ENCODE measurements at places on chromosomes 2 and 18. TPM values are rescaled to one million over a fixed set of nuclear protein-coding genes. Genes with fewer than 3 reads are reported as not detected.

GRCh38 chr2:171390941-171391516 is 42.8 kb downstream of the METTL8 start:
- DNase-seq, result peak; percentile 76

- DNase-seq, result no peak
Measured at GRCh38 chr2:151902829-151903228, 74.6 kb upstream of the ARL5A start.

DNA sequence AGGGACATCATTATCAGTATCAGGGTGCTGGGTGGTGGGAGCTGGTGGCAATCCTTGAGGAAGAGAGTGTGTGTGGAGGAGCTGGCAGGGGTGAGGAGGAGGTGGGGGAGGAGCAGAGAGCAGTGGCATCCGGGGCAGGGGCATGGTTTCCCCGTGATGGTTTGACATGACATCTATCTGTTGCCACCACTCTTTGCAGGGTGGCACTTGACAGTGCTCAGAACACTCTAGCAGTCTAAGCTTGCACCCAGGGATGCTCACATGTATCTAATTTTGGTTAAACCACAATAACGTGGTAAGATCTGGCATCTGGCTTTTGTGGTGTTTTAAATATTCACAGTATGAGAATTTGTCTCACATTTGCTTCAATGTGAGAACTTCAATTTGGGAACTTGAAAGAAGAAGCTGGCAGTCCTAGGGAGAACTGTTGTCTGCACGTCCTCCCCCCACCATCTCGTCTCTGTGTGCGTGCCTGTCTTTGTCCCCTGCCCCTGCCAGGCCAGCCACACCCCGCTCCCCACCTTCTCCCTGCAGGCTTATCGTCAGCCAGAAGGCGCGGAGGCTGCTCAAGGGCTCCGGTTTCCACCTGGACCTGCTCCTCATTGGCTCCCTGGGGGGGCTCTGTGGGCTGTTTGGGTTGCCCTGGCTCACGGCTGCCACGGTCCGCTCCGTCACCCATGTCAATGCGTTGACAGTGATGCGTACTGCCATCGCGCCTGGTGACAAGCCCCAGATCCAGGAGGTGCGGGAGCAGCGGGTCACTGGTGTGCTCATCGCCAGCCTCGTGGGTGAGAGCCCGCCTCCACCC is 11.7 kb downstream of the SLC4A3 start:
- DNase-seq, result no peak

DNA sequence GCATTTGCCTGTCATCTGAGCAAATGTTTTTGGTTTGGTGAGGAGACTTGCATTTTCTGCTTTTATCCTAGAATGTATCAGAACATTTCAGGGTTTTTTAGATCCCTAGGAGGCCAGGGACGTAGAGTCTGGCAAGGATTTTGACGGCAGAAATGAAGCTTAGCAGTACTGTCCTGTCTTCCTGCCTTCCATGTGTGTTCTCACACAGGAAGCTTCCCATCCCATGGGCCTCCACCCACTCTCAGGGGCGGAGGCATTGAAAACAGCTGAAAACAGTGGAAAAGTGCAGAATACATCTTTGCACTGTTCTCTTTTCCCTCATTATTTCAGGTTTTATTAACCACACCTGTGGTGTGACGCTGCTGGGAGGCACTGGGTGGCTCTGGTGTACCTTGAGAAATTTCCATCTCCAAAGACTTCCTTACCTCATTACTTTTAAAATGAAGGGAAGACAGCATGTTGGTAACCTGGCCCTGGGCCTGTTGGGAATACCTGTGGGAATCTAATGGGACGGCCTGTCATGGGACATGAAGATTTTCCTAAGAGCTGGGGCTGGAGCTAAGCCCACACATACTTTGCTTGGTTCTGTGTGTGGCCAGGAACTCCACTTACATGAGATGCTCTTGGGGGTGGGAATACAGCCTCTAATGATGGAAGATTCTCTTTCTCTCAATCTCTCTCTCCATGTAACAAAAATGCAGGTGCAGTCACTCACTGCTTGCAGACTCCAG is 20.5 kb downstream of the PCARE start:
- no peak for DNase-seq

DNA sequence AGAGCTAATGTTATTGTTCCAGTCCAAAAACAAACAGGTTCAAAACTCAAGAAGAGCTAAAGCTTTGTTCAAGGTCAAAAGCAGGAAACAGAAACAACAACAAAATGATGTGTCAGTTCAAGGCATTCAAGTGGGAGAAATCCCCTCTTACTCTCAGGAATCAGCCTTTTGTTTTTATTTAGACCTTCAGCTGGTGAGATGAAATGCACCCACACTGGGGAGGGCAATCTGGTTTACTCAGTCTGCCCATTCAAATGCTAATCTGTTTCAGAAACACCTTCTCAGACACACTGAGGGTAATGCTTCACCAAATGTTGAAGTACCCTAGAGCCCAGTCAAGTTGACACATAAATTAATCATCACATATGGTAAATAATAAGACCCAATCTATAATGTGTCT is 150.6 kb downstream of the TMX3 start:
- no peak for DNase-seq

DNA sequence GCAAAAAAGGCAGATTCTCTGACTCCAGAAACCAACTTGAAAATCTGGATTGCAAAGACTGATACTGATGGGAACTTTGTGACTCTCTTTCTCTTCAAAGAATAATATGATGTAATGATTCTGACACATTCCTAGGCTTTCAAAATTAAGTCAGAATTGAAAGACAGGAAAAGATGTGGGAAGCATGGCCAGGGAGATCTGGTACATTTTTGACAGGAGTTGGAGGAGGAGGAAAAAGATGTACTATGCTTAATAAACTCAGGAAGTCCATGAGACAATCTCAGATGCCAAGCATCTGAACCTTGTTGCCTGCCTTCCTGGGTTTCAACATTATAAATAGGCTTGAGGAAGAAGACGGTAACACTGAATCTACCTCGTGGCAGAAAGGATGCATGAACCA is 34.2 kb downstream of the KLF7 start:
- DNase-seq, result no peak

DNA sequence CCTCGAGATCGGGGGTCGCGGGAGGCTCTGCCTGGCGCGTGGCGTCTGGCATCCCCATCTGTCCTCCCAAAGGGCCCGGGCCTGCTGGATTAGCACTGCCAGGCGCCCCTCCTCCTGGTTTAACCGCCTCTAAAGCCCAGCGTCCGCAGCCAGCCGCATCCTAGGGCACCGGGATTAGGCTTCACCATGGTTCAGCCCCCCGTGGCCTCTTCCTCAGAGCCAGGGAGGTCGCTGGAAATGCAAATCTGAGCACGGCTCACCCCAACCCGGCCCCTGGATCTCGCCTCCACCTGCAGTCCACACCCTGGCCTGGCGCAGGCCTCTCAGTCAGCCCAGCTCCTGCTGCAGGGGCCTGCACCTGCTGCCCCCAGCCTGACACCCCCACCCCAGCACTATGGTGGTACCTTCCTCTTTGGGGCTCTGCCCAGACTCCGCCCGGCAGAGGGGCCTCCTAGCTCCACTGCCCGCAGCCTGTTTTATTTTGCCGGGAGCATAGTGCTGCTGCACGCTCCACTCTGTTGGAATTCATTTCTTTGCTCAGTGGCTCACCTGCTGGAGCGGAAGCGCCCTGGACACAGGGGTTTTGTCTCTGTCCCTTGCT is 13.2 kb downstream of the PRELID3A start:
- no peak for DNase-seq

DNA sequence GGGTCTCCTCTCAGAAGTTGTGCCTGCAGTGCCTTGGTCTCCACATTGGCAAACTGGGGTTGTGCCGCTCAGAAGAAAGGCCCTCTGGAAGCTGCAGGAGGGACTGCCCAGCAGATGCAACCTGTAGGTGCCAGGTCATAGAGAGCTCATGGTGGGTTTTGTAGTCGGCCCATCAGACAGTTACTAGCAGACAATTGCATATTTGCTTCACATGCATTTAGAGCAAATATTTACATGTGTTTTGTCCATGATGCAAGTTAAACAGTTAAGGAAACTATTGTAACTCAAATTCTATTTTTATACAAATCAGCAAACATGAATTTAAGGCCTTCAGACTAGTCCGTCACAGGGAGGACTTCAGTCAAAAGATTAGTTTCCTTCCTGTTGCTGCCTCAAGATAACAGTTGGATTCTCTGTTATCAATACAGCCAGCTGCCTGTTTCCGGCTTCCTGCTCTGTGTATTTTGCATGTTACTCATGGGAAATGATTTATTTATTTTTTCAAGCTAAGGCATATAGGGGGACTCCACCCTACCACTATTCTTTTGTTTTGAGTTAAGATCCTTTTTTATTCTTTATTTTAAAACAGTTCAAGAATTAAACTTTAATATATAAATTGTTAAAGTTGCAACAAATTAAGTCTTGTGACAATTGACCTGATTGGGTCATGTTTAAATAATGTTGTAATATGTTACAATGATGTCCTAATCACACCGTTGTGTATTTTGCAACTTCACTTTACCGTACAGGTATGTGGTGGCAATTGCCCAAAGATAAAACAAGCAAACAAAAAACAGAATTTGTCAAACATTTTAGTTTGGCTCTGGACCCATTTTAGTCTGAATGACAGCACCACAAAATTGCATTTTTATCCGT is 133.5 kb downstream of the SPTBN1 start:
- no peak for DNase-seq

- no peak for DNase-seq
Measured at GRCh38 chr2:10046931-10047330, 3.6 kb downstream of the KLF11 start.

GRCh38 chr2:46979571-46979979 is 64.0 kb upstream of the MCFD2 start:
- no peak for DNase-seq

DNA sequence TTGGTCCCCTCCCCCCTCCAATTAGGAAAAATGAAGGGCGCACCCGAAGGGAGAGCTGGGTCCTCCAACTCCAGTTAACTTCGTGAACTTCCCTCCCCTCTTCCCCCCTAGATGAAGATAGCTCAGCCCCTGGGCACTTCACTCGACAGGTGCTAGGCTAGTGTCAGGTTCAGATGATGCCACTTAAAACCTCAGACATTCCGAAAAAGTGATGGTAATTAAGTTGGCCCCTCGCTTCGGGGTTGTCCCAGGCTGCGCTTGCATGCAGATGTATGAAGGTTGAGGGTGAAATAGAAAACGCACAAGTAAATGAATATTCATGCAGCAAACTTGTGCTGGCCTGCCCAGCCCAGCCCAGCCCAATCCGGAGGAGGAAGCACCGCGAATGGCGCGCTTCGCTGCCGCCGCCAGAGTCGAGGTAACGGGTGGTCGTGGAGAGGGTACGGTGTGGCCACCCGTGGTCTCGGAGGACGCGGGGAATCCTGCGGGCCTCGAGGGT is 3.0 kb upstream of the GBX2 start:
- DNase-seq, result no peak

DNA sequence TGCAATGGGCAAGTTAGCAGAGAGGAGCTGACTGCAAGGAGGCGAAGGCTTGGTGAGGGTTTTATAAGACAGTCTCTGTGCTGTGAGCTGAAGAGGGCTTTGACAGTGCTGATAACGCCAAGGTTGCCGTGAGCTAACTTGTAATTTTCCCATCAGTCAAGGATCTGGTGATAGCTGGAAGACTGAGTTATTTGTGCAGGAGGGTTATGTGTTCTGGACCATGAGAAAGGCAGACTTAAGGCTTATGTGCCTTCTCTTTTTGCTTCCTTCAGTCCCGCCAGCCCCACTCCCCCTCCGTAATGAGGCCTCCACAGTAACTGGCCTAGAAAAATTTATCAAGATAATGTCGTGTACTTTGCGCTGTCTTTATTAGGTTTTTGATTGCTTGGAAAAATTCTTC is 94.6 kb downstream of the RTP5 start:
- no peak for DNase-seq

DNA sequence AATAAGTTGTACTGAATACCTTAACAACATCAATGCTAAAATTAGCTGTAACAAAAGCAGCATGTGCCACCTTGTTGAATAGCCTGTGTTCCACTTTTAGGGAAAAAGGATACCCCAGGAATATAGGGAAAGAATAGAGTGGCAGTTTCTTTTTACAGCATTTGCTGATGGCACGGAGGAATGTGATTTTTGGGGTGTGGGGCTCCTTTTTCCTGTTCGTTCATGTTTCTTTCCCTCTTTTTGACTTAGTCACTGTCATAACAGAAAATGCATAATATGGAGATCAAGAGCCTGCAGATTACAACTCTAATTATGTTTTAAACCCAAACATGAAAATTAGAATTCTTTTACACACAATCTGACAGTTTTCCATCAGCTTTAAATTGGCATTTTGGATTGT is 60.4 kb downstream of the MAP3K20 start:
- DNase-seq, result no peak

DNA sequence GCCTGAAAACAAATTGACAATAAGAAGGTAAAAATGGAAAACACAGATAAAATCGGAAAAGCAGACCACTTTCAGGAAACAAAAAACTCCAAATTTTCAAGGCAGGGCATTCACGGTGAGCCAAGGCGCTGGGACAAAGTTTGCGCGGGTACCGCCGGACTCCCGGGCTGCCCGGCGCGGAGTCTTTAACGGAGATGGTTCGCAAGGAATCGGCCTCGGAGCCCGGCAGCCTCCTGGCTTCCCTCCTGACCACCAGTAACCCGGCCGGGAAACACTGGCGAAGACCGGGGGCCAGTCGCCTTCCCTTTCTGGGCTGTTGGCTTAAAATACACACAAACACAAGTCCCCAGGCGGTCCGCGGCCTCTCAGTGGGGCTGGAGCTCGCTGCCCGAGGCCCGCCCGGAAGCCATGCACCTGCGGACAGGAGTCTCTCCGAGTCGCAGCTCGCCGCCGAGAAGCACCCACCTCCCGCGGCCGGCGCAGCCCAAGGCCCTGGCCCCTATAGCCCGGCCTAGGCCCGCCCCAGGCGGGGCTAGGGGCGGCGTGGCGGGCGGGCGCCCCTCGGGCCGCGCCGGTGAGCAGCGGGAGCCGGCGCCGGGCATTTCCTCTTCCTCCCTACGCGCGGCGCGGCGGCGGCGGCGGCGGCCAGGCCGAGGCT is 622 bp upstream of the KCMF1 start:
- peak; percentile 54 for DNase-seq

GRCh38 chr2:218465987-218466633 is 47.2 kb downstream of the VIL1 start:
- DNase-seq, result peak; percentile 25

DNA sequence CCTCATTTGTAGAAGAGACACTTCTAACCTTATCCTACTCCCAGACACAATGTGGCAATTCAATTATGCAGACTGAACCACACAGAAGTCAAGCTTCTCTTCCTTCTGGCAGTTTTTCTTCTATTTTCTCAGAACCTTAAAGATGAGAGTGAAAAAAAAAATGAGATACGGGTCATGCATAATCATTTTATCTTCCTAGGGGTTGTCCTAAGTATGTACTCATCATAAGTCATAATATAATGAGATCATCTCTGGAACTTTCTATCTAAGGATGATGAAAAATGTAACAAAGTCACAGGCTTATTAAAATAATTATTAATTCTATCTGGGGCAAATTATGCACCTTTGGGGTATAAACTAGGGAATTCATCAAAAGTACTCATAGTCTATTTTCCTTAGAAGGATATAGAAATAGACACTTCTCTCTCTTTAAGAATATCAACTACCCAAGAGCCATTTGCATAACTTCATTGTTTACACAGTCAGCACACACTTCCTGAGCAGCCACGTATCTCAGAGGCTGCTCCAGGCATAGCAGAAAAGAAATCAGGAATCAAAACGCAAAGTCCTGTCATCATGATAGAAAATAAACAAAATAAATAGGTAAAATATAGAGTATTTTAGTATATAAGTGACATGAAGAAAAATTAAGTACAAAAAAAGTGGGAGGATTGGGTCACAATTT is 345.9 kb upstream of the SPHKAP start:
- no peak for DNase-seq

The SCYGR4 gene
- total RNA-seq, result not detected

The ASPRV1 gene
- total RNA-seq, result not detected

Measured in LHCN-M2 (cell line).